Activated T-cell treated with anti-CD3 and anti-CD28 coated beads for 48 hours (primary cell): ENCODE measurements at places on chromosomes 5 and 9.

DNA sequence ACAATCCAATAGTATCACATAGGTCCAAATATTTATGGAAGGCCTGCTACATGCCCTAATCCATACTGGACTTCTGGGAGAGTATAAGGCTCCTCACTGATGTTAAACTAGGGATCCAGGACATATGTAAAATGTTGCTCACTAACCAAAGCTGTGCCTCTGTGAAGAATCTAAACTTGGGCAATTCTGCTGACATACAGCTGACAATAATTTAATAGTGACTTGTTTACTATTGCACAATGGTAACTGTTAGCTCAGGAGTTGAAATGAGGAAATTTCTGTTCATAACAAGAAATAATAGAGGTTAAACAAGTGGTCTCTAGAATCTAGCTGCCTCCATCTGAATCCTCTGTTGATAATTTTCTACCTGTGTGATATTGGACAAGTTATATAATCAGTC is 14.9 kb upstream of the CTXN3 start:
- DNase-seq, result no peak

DNA sequence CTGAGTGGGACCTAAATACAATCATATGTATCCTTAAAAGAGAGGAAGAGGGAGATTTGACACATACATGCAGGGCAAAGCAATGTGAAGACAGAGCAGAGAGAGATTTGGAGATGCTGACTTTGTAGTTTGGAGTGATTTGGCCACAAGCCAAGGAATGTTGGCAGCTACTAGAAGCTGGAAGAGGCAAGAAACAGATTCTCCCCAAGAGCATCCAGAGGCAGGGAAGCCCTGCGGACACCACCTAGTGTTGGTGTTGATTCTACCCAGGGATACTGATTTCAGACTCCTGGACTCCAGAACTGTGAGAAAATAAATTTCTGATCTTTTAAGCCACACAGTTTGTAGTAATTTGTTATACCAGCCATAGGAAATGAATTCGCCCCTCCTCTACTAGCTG is 64.9 kb upstream of the OSMR start:
- no peak for DNase-seq

DNA sequence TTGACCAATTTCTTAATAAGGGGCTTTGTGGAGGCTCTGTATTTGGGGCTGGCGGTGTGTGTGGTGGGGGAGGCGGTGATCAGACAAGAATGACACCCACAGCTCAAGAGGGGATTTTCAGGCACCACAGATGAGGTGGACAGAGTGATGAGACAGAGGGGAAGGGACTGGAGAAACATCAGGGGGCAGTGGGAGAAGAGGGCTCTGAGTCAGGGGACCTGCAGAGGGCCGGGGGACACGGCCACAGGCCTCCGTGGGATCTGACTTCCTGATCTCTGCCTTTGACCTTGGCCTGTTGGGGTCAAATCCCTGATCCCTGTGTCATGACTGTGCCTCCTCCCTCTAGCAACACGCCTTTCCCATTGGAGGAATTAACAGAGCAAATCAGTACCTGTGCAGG is 197.7 kb downstream of the C9orf50 start:
- no peak for DNase-seq

- no peak for DNase-seq
These were observed 181.3 kb downstream of the RAB3C start for GRCh38 chr5:58764199-58764598.

DNA sequence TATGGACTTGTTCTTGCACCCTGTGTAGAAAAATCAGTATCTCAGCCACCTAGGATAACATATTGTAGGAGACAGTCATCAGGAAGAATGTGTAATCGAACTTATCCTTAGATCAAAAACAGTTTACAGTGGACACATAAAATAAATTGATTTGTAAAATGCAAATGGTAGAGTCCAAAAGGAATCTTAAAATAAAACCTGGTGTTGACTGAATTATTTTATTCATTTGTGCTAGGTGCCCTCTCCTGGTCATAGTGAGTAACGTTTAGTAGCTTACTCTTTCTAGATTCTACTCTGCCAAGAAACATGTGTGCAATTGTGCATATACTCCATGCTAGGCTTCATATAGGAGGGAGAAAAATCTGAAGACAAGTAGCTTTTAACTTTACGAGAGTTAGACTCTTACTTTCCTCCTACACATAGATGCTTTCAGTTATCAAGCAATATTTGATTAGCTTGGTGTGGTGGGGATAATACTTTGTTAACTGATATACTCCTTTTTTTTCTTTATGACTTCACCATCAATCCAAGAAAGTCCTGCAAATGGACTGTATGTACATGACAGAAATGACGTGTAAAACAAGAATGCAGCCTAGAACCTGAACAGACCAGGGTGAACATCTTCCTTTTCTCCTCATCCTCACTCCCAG is 23.7 kb upstream of the LOX start:
- DNase-seq, result no peak

- no peak for DNase-seq
These were observed 63.3 kb upstream of the SLCO6A1 start for GRCh38 chr5:102561894-102562760.

GRCh38 chr9:8627976-8628679 is 828.5 kb upstream of the DMAC1 start:
- DNase-seq, result no peak

DNA sequence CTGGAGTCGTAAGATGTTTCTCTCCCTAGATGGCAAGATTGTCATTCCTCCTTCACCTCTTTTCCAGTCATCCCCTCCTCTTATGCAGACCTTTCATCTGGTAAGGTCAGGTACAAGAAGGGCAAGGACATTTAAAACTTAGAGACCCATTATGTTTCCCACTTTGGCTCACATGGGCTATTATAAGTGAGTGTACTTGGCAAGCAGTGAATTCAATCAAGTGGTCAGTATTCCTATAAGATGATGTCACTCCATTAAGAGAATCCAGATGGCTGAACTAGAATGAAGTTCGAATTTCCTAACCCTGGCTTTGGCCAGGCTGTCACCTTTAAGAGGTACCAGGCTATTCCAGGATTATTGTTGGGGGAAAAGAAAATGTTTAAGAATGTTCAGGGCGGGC is 32.2 kb downstream of the ZNF131 start:
- no peak for DNase-seq

- DNase-seq, result no peak
These were observed 4.9 kb downstream of the TOMM5 start for GRCh38 chr9:37587521-37587920.

DNA sequence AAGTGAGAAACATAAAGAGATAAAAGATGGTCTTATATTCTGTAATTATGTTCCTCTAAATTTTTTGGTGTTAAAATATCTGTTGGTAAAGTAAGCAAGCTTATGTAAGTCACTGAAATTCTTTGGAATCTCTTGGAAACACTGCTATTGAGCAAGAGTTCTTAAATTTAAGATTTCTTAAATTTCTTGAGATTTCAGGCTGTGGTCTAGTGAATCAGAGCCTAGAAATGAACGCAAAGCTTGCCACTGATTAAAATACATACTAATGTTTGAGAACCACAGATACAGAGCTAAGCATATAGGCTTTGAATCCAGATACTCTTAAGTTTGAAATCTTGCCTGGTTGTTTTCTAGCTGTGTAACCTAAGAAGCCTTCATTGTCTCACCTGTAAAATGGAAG is 133.4 kb downstream of the TRPM3 start:
- no peak for DNase-seq
